ENCODE measurements at places on chromosomes 7 and 10.

- DNase-seq: no peak
These were observed 92.2 kb downstream of the EGFR start for GRCh38 chr7:55110993-55111361.

DNA sequence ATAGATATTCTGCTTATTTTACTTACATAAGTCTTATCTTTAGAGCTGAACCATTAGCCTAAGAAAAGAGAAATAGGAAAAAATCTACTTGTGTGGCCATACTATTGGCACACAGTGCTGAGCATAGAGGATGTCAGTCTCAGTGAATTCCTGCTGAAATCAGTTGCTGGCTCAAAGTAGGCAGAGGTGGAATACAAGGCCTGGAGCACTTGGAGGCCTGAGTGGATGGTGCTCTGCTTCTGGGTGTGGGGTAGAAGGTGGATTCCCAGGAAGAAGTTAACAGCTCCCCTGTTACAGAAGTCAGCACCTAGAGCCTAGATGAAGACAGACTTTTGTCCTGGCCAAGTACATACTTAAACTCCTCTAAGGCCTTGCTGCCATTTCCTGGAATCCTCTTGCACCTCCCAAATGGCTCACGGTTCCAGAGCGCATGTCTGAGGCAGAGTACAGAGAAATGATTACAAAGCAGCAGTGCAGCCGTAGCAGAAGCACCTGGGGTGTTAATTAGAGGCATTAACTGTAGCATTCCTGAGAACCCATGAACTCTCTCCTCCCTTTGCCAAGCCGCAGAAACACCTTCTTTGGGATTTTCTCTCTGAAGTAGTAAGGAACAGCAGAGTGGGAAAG lies 18.0 kb upstream of the XPNPEP1 start:
- no peak for DNase-seq

DNA sequence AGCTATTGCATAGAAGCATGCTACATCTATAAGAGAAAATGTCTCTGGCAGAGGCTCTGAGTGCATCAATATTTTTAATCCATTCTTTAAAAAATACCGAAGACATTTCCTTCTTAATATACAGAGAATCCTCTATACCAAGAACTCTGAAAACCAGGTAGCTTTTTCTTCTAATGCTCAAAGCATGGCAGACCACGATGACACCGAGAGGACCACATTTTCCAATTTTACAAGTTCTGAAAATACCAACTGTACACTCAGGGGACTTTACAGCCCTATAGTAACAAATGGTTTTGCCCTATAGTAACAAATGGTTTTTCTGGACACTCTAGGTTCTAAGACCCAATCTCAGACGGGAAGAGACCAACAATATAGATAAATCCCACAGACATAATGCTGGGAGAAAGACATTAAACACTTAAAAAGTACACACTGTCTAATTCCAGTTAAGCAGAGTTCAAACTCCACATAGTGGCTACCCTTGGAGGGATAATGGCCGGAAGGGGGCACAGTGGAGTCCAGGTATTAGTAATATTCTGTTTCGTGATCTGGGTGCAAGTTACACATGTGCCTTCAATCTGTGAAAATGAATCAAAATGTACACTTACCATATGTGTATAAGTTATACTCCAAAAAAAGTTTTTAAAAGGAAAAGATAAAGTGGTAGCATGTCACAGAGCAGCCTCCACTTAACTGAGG lies 26.2 kb downstream of the CCDC6 start:
- DNase-seq: no peak

DNA sequence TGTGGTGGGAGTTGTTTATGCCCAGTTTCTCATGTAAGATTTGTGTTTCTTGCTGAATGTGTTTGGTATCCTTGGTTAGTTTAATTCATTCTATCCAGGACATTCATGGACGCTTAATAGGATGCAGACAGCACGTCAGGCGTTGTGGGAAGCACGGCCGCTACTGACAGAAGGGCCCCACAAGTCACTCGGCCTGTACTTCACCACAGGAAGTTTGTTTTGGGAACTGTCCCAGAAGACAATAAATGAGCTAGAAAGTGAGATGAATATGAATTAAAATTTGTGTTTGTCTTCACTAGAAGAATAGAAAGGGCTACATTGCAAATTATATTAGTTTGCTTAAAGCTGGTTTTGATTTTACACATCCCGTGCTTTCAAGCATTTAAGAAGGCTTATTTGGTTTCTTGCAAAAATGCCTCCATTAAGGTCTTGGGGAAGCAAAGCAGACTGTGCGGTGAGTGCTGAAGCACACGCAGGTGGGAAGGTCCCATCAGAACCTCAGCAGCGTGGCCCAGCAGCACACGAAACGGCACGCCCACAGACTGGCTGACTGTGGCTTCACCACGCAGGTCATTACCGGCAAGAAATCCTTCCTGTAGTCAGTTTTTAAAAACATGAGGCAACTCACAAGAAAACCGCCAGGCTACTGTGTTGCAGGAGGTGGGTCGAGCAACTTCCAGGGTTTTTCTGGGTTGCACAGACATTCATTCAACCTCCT lies 74.1 kb downstream of the VIPR2 start:
- DNase-seq: no peak

GRCh38 chr7:36408589-36408988 lies 18.9 kb downstream of the ANLN start:
- DNase-seq: no peak

- DNase-seq: no peak
These were observed 177.7 kb downstream of the SH3PXD2A start for GRCh38 chr10:103677486-103678177.

DNA sequence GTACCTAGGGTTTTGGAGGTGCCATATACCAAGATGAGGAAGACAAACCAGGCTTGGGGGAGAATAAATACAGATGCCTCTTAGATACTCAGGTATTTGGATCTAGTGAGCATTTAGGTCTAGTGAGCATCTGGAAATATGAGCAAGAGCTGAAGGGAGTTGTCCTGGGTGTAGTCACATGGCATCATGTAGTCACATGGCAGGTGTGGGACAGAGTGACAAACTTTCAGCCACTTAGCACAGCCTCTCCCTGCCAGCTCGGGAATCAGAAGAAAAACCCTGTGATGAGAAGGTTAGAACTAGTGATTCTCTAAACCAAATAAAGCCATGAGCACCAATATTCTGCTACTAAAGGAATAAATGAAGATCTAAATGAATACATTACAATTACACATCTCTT lies 24.3 kb downstream of the RGR start:
- no peak for DNase-seq

DNA sequence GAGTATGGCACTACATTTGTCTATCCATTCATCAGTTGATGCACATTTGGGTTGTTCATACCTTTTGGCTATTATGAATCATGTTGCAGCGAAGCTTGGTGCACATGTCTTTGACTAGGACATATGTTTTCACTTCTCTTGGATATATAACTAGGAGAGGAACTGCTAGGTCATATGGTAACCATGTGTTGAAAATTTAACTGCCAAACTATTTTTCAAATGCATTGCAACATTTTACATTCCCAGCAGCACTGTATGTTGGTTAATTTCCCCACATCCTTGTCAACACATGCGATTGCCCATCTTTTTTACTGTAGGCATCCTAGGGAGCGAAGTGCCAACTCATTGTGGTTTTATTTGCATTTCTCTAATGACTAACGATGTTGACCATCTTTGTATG lies 183.4 kb downstream of the PRKCQ start:
- no peak for DNase-seq

- no peak for DNase-seq
These were observed 93.1 kb downstream of the FZD1 start for GRCh38 chr7:91357379-91357778.

DNA sequence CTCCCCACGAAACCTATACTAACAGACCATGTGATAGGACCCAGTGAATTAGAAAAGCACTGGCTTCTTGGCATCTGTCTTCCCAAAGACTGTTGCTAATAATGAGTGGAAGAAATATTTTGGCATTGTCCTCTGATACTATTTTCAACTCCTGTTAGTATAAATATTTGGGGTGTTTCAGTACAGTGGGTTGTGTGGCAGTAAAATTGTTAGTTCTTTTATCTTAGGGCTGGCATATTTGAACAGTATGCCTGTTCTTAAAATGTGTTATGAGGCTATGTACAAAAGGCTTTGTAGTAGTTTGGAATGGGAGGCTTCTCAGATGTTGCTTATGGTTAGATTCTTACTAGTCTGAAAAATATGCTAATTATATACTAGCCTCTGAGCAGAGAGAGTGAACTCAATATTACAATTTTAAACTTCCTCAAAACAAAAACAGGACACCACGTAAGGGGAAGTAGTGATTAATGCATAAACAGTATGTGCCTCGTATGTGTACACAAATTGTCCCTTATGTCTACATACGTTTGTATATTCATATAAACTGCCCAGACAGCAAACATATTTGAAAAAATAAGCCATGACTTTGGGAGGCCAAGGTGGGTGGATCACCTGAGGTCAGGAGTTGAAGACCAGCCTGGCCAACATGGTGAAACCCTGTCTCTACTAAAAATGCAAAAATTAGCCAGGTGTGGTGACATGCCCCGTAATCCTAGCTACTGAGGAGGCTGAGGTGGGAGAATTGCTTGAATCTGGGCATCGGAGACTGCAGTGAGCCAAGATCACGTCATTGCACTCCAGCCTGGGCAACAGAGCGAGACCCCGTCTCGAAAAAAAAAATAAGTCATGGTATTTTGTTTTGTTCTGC lies 115.4 kb downstream of the ARID5B start:
- no peak for DNase-seq

DNA sequence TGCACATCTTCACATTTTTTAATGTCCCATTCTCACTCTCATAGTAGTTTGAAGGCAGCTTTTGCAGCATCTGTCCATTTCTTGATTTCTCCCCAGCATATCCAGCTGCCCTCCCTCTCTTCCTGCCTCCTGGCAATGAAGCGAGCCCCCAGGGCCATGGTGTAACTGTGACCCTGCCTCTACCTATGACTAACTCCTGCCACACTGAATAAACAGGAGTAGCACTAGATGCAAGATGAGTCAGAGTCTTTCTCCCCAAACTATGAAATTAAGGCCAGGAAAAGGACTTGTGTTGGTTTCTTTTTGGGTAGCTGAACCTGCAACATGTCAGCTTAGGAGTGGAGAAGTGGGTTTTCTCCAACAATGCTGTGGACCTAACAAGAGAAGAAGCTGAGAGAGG lies 329.0 kb downstream of the RNLS start:
- no peak for DNase-seq

DNA sequence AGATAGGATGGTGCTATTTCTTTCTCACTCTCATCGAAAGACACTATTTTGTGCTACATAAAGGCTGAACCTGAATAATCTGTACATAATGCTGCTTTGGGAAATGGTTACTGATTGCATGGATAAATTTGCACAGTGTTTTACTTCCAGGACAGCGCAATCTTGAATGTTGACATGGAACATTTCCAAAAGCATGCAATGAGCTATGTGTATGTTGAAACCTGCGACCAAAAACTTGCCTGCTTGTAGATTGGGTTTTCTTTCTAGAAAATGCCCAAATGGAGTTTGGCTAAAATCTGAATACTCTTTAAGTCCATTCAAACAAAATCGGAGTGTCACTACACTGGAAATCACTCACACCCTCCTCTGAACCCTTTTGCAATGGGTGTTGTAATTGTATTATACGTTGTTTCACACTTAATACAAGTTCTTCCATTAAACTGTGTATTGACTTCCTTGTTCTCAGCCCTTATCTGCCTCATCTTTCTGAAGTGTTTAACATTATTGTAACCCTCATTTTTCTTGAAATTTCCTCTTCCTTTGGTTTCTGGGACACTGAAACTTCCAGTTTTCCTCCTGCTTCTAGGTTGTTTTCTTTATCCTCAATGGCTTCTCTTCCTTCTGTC lies 73.7 kb upstream of the CAPZA2 start:
- no peak for DNase-seq

DNA sequence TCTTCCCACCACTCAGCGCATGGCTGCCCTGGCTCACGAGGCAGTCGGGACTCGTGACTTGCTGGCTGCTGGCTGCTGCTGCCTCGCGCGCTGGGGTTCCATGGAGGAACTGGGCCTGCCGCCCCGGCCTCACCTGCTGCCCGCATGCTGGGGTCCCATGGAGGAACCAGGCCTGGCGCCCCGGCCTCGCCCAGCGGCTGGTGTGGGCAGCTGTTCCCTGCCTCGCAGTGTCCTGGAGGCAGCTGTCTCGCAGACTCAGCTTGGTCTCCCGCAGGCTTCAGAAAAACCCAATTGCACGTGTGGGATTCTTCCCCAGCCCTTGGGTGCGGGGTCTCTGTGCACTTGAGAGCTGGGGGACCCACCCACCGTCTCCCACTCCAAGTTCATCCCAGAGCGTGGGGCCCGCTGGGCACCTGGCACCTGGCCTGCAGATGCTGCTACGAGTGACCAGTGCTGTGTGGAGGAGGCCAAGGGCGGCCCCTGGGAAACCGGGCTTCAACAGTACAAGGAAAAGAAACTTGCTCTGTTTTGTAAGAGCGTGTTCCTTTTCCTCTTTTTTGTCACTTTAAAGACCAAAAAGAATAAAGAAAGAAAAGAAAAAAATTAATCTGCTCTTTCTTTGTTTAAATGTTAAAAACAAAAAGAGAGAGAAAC lies 20.4 kb downstream of the PWWP2B start:
- no peak for DNase-seq

DNA sequence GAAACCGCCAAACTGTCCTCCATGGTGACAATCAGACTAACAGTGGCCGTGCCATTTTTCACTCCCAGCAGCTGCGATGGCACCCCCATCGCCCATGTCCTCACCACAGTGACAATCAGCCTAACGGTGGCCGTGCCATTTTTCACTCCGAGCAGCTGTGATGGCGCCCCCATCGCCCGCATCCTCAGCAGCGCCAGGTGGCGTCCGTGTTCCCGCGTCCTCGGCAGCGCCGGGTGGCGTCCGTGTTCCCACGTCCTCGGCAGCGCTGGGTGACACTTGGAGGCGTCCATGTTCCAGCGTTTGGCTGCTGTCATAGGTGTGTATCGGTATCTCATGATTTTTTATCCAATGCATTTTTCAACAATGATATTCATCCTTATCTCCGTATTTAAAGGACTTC lies 267.3 kb downstream of the PTPRN2 start:
- DNase-seq: no peak

DNA sequence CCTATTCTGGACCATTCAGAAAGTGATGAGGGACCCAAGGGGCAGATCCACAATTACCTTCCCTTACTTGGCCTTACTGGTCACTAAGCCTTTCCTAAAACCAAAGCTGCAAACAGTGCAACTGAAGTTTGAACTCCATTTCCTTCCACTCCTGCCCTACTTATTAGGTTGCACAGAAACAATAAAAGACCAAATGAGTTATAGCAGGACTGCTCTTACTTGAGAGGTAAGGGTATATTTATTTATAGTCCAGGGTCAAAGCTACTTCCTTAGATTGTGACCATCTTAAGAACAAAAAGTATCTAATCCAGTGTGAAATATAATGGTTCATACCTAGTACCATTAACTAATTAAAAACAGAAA lies 27.0 kb downstream of the CDK6 start:
- no peak for DNase-seq

- no peak for DNase-seq
These were observed 147.1 kb downstream of the BUB3 start for GRCh38 chr10:123301077-123301857.

DNA sequence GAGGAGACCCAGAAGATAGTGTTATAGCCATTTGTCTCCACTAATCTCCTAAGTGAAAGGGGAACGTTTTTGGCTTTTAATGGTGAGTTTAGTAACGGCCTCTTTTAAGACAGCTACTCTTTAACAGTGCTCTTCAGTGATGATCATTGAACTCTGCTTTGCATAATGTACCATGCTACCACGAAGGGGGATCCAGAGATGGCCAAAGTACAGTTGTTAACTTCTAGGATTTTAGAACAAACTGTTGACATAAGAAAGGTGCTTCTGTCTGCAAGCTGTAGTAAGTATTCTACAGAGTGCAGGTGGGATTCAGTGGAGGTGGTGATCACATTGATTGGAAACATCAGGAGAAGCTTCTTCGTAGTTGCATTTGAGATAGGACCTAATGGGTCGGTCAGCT lies 114.1 kb upstream of the RPA3 start:
- DNase-seq: no peak
